ENCODE measurements at places on chromosomes 11 and 22. TPM values are rescaled to one million over a fixed set of nuclear protein-coding genes. Genes with fewer than 3 reads are reported as not detected.

The SCGB1D2 gene
- not detected for total RNA-seq

The VPREB1 gene
- not detected for total RNA-seq

The NCR3LG1 gene
- total RNA-seq: 3.6 TPM

The RASSF10 gene
- 2.1 TPM for total RNA-seq

The KIRREL3 gene
- total RNA-seq: not detected

The LUZP2 gene
- total RNA-seq: 0.36 TPM

The GPHA2 gene
- total RNA-seq: not detected

The BBOX1 gene
- total RNA-seq: 0.68 TPM

The COA4 gene
- total RNA-seq: 45.1 TPM

The PKNOX2 gene
- not detected for total RNA-seq

The C11orf91 gene
- total RNA-seq: not detected

The LDHAL6A gene
- total RNA-seq: not detected

The SYT9 gene
- total RNA-seq: not detected

The TEF gene
- 9.9 TPM for total RNA-seq

The LRP4 gene
- 21.6 TPM for total RNA-seq

The RHOD gene
- 199 TPM for total RNA-seq

The CASP5 gene
- total RNA-seq: 0.50 TPM

The TTC28 gene
- total RNA-seq: 9.8 TPM

The MUC2 gene
- under 0.01 TPM for total RNA-seq

The RASD2 gene
- total RNA-seq: under 0.01 TPM

The RAB39A gene
- not detected for total RNA-seq

The ACTN3 gene
- total RNA-seq: under 0.01 TPM

The ANGPTL5 gene
- not detected for total RNA-seq

The HMOX1 gene
- 6.2 TPM for total RNA-seq

The TSSK2 gene
- under 0.01 TPM for total RNA-seq

The KRTAP5-11 gene
- not detected for total RNA-seq

The CLMP gene
- total RNA-seq: 10.3 TPM

The A4GALT gene
- total RNA-seq: 13.3 TPM

The HBB gene
- not detected for total RNA-seq

The CST6 gene
- 1.7 TPM for total RNA-seq

The DDI1 gene
- not detected for total RNA-seq

The GGTLC3 gene
- total RNA-seq: not detected

The KIF18A gene
- total RNA-seq: 1.0 TPM

The IFITM1 gene
- 7.9 TPM for total RNA-seq

The ZP1 gene
- not detected for total RNA-seq

The KRTAP5-10 gene
- not detected for total RNA-seq

The OR5P2 gene
- total RNA-seq: under 0.01 TPM

The HIC2 gene
- total RNA-seq: 4.1 TPM

The UQCC3 gene
- 10.8 TPM for total RNA-seq

The SMTNL1 gene
- total RNA-seq: not detected

The TRPM5 gene
- total RNA-seq: not detected

The APOBEC3H gene
- total RNA-seq: not detected

The HSPB2 gene
- not detected for total RNA-seq

The RIBC2 gene
- not detected for total RNA-seq

The IL10RA gene
- total RNA-seq: under 0.01 TPM

The SLC15A3 gene
- total RNA-seq: under 0.01 TPM

The CD3G gene
- total RNA-seq: not detected

The MYEOV gene
- total RNA-seq: under 0.01 TPM

The MFNG gene
- total RNA-seq: 2.1 TPM

The LGR4 gene
- total RNA-seq: 38.9 TPM

The TEX54 gene
- total RNA-seq: not detected

Data from nasal cavity respiratory epithelium epithelial cell of viscerocranial mucosa (primary cell).